ENCODE measurements at places on chromosomes 16 and 17.
A peak's percentile ranks its signal among the peaks of the same experiment; 100 is the strongest.

GRCh38 chr17:15334266-15334665 is 7.1 kb downstream of the TEKT3 start:
- DNase-seq = no peak

- DNase-seq = peak; percentile 75
Observed at GRCh38 chr16:24977678-24978075, 37.5 kb downstream of the ARHGAP17 start.

DNA sequence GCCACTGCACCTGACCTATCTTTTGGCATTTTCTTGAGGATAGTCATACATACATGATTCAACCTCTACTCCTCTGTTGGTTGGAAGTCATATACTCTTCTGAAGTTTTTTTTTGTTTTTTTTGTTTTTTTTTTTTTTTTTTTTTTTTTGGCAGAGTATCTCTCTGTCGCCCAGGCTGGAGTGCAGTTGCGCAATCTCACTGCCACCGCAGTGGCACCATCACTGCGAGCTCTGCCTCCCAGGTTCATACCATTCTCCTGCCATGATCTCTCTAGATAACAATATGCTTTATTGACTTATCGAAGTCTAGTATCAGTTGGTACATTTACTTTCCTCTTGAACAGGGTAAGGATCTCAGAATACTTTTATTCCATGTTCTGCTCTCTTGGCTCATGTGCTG is 224.2 kb upstream of the WSCD1 start:
- DNase-seq = no peak

DNA sequence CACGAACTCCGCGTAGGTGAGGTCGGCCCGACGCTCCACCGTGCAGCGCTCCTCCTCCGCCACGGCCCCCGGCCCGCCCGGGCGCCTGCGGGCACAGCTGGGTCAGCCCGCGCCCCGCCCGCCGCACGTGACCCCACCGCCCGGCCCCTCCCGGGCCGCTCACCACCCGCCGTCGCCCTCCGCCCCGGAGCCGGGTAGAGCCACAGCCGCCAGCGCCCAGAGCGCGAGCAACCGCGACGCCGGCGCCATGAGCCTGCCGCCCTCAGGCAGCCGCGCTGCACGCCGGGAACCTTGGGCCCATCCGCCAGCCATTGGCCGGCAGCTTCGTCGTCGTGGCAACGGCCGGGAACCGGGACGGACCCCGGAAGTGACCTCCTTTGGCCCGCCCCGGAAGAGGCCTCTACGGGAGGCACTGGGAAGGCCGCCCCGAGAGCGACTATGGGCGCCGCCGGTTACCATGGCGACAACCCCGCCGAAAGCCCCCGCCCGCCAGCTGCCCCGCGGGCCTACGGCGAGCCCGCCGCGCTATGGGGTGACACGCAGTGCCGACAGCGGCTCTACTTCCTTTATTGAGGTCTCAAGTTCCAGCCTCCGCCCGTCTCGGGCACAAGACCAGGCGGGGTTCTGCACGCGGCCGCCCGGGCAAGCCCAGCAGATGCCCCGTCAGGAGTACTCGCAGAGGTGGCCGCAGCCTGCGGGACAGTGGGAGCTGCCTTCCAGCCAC is at the start of gene JMJD8:
TSS of gene JMJD8 (minus strand) at position 264 of the 724 bp plus-strand sequence. CDS start at position 249, 15 bp downstream.
- peak; percentile 84 for DNase-seq

DNA sequence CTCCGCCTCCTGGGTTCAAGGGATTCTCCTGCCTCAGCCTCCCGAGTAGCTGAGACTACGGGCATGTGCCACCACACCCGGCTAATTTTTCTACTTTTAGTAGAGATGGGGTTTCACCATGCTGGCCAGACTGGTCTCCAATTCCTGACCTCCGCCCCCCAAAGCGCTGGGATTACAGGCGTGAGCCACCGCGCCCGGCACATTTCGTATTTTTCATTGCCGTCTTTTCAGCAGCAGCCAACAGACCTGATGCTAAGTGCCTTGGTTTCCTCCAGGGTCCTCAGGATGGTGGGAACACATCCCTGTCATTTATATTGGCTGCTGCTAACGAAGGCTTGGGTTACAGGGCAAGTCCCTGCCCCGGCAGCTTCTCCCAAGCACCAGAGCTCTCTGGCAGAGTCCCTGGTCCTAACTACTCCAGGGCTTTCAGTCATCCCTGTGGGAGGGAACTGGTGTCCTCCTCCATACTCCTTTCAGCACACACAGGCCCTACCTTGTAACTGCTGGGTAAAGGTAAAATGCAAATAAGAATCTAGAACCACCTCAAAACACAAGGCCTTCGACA is 1.5 kb upstream of the RNF157 start:
- DNase-seq = no peak

DNA sequence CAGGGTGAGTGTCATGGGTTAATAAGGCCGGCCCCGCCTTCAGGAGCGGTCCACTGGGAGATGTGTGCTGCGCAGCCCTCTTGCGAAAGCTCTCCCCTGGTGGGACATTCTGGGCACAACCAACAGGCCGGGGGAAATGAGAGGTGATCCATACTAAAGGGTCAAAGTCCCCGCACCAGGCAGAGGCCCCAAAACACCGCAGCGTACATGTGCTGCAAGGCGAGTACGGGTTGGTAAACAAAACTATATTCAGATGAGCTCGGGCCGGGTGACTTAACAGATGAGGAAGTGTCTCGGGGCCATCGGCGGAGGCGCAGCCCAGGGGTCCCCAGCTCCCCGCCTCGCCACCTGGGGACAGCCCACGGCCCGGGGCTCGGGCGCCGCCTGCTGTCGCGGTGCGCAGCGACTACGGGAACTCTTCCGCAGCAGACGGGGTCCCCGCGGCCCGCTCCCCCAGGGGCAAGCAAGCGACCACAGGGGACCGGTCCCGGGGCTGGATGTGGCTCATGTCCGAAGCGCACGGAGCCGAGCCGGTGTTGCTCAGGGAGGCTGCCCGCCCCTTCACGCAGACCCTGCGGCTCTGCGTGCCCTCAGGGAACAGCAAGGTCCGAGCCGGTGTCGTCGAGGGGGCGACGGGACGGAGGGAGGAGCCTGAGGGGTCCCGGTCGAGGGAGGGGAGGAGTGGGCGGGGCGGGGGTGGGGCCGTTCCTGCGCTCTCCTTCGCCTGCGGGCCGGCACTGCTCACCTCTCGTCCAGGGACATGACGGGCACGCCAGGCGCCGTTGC is at the start of gene RAB37:
TSS of gene RAB37 (plus strand) at position 744 of the 786 bp plus-strand sequence. CDS start at position 761, 17 bp downstream.
- no peak for DNase-seq

GRCh38 chr17:42289611-42290181 is 1.4 kb downstream of the STAT5A start:
- no peak for DNase-seq

DNA sequence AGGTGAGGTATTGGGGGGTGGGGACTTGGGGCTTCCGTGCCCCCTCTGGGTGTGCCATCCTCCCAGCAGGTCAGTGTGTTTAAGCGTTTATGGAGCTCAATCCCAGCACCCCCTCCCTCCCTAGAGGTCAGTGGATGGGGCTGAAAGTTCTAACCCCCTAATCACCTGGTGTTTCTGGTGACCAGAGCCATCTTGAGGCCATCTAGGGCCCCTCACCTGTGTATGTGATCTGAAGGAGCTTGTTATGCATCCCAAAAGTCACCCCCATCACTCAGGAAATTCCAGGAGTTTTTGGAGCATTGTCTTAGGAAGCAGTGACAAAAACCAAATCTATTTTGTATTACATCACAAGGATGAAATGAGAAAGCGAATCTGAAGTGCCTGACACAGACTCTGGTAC is 67.8 kb upstream of the NOL11 start:
- no peak for DNase-seq

- no peak for DNase-seq
Observed at GRCh38 chr17:80842456-80843013, 149.1 kb upstream of the CHMP6 start.

- DNase-seq = no peak
Observed at GRCh38 chr16:6976716-6977115, 355.9 kb upstream of the RBFOX1 start.

- no peak for DNase-seq
Observed at GRCh38 chr16:68519225-68519745, 19.8 kb upstream of the ZFP90 start.

DNA sequence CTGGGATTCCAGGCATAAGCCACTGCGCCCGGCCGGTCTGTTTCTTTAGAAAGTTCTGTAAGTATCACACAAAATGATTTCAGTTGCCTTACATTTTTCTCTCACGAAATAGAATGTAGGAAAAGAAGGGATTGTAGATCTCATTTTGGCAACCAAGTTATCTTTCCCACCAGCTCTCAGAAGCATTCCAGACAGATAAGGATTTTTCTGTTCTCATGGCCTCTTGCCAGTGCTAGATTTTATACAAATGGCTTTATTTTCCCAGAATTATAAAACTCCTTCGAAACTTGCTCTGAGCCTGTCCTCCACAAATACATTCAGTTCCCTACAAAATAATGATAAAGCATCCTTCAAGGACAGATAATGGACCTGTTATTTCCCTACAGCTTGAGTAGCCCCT is 46.9 kb downstream of the LCMT1 start:
- no peak for DNase-seq

DNA sequence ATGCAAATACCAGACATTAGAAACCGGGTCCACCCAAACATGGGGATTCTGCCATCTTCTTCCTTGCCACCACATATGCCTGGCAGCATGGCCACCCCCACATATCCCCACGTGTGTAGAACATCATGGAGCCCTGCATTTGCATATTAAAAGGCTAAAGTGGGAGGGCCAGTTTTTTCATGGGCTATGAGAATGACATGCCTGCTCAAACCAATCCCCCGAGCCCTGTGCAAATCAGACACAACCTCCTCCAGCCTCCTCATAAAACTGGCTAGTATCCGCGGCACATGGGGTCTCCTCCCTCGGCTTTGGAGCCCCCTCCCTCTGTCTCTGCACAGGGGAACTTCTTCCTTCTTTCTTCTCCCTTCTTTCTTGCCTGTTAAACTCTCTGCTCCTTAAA is 174.9 kb upstream of the WSCD1 start:
- DNase-seq = no peak

DNA sequence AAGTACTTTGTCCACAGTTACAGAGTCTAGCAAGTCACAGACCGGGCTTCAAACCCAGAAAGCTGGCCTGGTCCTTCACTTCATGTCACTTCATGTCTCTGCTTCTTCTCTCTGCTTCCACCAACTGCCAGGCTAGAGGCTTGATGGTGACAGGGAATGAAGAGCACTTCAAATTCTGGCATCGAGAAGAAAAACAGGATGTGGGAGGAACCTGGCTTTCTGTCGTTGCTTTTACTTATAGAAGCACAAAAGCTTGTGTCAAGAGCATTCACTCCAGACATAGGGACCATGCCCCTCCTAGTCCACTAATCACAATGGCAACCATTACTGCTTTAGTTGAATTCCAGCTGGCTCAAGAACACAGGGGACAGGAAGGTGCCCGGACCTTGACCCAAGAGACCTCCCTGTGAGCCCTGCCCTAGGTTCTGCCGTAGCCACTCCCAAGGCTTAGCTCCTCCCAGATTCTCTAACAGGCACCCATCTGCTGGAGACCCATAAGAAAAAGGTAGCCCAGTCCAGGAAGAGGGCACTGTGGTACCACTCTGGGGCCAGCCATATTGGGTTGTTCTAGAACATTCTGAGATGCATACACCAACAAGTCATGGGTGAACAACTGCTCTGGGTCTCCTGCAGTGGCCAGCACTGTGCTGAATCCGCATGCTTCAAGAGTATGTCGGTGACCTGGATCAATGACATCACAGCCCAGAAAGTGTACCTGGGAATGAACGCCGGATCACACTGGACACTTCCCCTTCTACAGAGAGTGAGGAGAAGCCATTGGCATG is 181.8 kb downstream of the C16orf95 start:
- no peak for DNase-seq

DNA sequence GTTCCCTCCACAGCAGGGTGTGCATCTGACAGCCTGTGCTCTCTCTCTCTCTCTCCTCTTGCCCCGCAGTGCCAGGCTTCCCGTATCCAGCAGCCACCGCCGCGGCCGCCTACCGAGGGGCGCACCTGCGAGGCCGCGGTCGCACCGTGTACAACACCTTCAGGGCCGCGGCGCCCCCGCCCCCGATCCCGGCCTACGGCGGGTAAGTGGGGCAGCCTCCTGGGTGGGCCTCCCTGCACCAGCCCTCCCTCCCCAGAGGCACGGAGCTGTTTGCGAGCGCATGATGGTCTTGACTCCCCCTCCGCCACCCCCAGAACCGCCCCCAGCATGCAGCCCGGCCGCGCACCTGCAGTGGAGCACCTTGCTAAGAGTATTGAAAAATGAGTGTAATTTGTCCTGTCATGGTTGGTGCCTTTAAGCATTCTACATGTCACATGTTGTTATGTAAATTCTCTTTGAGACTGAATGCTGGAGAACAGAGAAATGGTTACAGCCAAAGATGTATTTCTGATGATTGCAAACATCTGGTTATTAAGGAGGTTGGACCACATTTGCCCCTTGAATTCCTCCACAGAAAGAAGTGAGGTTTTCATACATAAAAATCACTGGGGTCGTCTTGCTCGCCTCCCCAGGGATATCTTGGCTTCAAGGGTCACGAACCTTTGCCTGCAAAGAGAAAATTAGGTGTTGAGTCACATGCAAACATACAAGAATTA is 321.3 kb downstream of the RBFOX1 start:
- no peak for DNase-seq

DNA sequence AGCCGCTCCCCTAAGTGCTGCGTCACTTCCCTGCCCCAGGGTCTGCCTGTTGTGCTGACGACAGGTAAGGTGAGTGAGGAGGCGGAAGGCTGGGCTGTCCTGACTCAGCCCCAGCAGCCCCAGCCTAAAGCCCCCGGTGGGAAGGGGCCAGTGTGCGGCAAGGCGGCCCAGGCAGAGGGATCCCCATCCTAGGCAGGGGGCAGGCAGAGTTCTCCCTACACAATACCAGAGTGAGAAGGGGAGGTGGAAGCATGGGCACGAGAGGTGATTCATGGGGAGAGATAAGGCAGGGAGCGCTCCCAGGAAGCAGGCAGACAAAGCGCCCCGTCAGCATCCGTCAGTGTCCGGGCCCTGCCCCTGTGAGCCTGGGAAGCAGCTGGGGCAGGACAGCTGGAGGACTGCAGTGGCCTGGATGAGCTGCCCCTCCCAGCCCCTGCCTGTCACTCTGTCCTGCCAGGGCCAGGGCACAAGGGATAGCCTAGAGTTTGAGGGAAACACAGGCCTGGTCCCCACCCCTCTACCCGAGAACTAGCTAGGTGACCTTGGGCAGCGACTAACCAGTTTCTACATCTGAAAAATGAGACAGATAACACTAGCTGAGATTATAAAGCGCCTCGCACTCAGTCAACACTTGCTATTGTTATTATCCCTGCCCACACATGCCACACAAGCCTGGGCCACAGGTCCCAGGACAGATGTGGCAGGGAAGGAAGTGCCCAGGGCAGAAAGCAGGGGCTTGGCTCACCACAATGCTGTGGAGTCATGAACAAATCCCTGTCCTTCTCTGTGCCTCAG is 3.8 kb downstream of the FAM83G start:
- DNase-seq = no peak

- DNase-seq = no peak
Observed at GRCh38 chr17:9290226-9290613, 268.9 kb downstream of the NTN1 start.

- no peak for DNase-seq
Observed at GRCh38 chr17:77649717-77650211, 308.7 kb upstream of the TNRC6C start.

DNA sequence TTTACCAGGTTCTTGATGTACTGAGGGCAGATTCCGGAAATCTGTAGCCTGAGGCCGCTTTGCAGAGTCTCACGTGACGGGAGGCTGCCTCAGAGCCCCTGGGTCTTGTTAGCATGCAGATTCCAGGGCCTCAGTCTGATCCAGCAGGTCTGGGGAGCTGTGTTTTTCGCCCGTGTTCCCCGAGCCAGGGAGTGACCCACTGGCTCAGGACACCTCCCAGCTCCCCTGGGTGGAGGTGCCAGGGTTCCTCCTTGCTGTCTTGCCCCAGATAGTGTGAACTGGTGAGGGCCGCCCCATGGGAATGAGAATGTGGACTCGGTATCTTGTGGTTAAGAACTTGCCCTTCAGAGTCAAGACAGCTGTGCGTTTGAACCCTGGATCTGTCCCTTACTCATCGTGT is 98.6 kb downstream of the OR1D5 start:
- DNase-seq = no peak
